ENCODE measurements at places on chromosomes 3 and 15. TPM values are rescaled to one million over a fixed set of nuclear protein-coding genes. Genes with fewer than 3 reads are reported as not detected.

- no peak overlapping the region for H3K27ac ChIP-seq
- DNase-seq, result no peak
- no peaks in the 10 kb centered on the region for H3K4me1 ChIP-seq
- no peaks in the 10 kb centered on the region for H3K27me3 ChIP-seq
- H3K4me3 ChIP-seq, result no peak overlapping the region
These were observed 75.7 kb downstream of the GMPS start for GRCh38 chr3:155946178-155946577.

DNA sequence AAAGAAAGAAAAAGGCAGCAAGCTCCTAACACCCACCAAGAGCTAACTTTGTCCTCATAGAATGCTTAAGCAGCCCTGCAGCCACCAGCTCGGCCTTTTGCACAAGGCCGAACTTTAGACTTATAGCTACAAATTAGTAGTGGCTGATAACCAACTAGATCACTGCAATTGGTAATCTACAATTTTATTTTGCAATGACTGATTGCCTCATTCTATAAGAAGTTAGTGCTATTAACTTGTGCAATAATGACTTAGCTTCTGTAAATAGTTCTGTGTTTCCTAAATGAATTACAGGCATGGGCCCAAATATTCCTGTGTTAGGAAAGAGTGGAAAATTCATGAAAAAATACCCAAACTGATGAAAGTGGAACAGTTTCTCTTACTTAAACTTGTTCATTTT lies 284.8 kb upstream of the CFAP20DC start:
- H3K36me3 ChIP-seq, result no peaks in the 10 kb centered on the region
- DNase-seq, result no peak
- H3K27me3 ChIP-seq, result no peaks in the 10 kb centered on the region
- H3K4me1 ChIP-seq, result peaks cover under 1% of the 10 kb centered on the region
- no peak overlapping the region for H3K4me3 ChIP-seq
- H3K27ac ChIP-seq, result no peak overlapping the region

DNA sequence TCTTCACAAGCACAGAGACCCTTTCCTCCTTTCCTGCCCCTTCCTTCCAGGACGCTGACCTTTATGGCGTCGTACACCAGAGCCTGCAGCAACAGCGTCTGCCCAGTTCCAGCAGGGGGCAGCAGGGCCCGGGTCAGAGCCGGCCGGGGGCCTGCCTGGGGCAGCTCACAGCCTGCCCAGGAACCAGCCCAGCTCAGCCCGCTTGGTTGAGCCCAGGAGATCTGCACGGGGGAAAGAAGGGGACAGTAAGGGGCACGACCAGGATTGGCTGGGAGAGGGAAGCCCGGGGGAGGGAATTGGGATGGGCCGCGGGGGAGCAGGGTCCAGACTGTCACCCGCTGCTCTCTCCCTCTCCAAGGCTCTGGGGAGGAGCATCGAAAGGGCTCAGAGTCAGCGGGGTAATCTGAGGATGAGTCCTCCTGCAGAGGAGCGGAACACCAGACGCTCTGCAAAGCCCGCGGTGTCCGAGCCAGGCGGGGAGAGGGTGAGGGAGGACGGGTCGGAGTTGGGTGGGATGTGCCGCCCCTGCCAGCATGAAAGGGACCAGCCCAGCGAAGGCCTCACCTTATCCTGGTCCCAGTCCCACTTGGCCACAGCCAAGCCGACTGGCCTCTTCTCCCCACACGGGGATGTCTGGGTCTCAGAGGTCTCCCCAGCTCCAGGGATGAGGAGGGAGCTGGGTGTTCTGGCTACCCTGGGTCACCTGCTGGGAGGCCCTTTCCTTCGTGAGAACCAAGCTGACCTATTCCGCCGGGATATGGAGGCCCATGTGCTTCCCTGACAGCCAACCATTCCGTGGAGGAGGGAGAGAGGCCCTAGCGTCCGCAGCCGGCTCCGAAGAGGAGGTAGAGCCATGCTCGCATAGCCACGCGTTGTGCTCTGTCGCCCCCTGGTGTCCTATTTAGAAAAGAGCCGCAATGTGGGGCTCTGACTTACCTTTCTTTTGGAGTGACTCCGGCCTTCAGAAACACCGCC lies 7.4 kb upstream of the IGDCC3 start:
- peak overlapping the region; percentile 93 for H3K4me3 ChIP-seq
- DNase-seq, result peak; percentile 75
- no peak overlapping the region for H3K27ac ChIP-seq
- peaks cover 34% of the 10 kb centered on the region for H3K27me3 ChIP-seq
- peaks cover 15% of the 10 kb centered on the region for H3K4me1 ChIP-seq

DNA sequence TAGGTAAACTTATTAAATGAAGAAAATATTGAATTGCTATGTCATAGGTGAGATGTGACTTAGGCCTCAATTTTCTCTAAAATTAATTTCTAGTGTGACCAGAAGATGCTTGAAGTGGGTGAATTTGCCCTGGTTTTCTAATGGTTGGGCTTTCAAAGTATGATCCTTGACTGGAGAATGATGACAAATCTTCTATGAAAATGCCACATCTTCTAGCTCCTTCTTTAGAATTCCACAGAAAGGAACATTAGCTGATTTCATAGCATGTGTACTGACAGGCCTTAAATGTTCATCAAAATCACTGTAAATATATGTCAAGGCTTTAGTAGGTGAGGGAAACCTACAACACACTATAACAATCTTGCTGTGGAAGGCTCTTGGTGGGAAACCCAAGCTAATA lies 8.9 kb downstream of the ABI3BP start:
- H3K4me1 ChIP-seq, result no peaks in the 10 kb centered on the region
- no peaks in the 10 kb centered on the region for H3K27me3 ChIP-seq
- no peak for DNase-seq
- H3K27ac ChIP-seq, result no peak overlapping the region
- H3K36me3 ChIP-seq, result no peaks in the 10 kb centered on the region

Gene ZBTB47
- not detected for polyA plus RNA-seq

Gene STARD5
- 7.4 TPM for polyA plus RNA-seq
